Right ventricle myocardium inferior (tissue), 1 donor: ENCODE measurements at places on chromosomes 1 and 21. TPM values are rescaled to one million over a fixed set of nuclear protein-coding genes. Genes with fewer than 3 reads are reported as not detected.

The FGR gene
- 5.1 TPM for total RNA-seq

The NR5A2 gene
- 1.6 TPM for total RNA-seq

DNA sequence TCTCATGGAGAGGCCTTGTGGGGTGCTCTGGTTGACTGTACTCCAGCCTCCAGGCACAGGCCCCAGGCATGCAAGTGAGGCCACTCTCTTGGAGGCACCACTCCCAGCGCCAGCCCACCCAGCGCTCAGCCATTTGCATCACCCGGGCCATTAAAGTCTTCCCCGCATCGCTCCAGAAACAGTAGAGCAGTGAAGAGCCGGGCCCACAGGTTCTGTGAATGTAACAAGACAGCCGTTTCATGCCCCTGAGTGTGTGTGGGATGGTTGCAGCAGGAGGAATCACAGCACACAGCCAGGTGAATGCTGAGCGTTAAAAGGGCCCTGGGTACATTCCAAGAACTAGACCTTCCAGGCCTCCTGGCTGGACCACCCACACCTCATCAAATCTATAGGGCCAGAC is 19.0 kb upstream of the CD2 start:
- DNase-seq = no peak

The CELA3A gene
- not detected for total RNA-seq

The FMOD gene
- 7.7 TPM for total RNA-seq

GRCh38 chr1:111882559-111882958 is 106.9 kb downstream of the KCND3 start:
- DNase-seq = no peak

- no peak for DNase-seq
Measured at GRCh38 chr1:168801032-168801745, 72.2 kb upstream of the DPT start.

The REN gene
- not detected for total RNA-seq
